CD4-positive, alpha-beta T cell treated with Interleukin-15 for 1 hour (primary cell): ENCODE measurements at places on chromosomes 2 and 18.

GRCh38 chr18:76544511-76545345, 49.7 kb upstream of the ZNF516 start:
- DNase-seq = no peak

- no peak for DNase-seq
These were observed 8.3 kb upstream of the GAL3ST2 start for GRCh38 chr2:241768251-241768711.

DNA sequence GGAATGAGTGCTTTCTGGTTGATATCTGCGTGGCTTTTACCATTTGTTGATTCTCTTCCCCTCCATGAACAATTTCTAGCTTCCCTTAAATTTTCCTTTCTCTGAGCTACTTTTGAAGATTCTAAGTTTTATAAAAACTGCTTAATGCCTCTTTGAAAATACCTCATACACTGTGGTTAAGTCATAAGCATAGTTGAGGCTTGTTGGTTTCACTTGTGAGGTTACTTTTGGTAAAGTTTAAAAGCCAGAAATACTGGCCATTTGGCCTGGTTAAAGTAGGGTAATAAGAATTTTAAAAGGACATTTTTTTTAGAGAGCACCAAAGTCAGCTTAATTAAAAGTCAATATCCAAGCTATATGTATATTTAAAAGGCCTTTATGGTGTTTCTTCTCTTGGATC, 21.3 kb upstream of the CAPN13 start:
- DNase-seq = no peak

DNA sequence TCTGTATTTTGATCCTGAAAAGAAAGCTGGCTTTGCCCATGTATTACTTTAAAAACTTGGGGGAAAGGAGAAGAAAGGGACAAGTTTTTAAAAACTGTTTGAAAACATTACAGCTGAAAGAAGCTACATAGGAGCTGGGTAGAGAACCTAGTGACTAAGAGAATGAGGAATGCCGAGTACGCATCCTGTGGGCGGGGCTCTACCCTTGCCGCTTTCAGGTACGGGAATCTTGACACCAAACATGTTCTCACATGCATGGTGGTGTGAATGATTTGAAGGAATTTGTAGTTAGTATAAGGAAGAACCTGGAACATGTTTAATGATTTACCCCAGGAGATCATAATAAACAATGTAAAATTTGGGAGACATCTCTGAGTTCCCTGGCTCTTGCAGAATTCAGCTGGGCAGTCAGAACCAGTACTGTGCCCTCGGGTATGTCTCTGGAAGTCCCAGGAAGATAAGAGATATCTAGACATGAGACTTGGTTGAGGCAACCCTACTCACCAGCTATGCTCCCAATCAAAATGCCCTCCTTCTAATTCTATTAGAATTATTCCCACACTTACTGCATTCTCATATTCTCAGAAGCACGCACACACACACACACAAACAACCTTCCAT, 16.5 kb upstream of the TGFA start:
- DNase-seq = no peak

DNA sequence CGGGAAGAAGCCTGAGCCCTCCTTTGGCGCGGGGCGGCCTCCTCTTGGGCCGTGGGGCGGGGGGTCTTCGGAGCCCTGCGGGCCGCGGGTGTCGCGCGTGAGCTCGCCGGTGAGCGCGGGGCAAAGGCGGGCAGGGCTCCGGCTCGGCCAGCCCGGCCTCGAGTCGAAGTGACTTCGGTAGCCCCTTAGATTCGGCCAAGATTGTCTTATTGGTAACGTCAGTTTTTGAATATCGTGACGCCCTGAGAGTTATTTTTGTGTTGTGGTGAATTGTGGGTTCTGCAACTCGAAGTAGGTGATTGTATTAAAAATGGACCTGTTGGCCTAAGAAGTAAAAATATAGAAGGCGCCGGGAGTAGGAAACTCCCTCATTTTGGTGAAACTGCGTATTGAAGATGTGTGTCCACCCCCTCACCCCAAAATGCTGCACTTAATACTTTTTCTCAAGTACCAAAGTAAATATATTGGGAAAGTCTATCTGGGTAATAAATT, 669 bp downstream of the MARCHF7 start:
- no peak for DNase-seq

GRCh38 chr2:18455236-18455862, 105.1 kb downstream of the RDH14 start:
- DNase-seq = no peak

DNA sequence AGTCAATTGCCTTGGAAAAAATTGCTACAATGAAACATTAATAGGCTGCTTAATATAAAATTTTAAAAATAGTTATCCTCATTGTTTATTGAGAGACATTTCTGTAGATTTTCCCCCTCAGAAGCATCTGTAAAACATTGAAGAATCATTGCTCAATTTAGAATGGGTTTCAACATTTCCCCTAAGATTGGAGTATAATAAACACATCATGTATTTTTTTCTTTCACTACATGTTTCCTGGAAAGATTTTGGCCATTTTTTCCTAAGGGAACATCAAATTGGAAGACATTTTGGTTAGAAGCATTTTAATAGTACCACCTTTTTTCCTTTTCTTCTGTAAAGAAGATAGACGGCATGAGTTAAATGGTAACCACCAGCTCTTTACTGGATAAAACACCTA, 443.2 kb upstream of the SPHKAP start:
- DNase-seq = no peak

- no peak for DNase-seq
These were observed 1.4 kb upstream of the SLC23A3 start for GRCh38 chr2:219171231-219171651.

DNA sequence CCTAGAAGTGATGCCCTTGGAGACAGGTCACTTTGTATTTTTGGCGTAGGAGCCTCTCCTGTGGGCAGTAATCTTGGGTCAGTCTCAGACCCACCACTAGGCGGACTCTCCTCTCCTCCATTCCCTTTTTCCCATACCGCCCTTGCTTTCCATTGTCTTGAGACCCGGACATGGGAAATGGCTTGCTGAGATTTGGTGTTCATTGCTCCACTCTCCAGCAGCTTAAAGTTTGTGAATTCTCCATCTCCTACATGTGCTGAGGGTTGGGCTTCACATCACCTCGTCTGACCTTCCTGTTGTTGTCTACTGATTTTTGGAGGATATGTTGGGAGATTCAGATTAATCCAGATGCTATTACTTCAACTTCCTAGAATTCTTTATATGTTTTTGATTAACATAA, 159.2 kb upstream of the RAB12 start:
- DNase-seq = no peak

DNA sequence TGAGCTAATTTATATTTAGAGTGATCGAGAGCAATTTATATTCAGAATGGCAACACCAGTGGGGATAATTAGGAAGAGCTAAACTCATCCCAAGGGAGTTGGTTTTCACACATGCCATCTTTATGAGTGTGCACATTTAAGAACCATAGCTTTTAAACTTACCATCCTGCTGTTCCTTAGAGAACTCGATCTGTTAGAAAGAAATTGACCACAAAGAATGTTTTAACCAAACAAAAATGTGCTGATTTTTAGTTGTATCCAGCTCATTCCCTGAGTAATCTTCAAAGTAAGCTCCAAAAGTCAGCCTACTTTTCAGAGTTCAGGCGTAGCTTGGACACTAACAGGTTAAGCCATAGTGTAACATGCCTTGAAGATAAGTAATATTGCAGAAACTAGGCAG, 12.6 kb downstream of the MYL1 start:
- no peak for DNase-seq

- no peak for DNase-seq
These were observed at the start of gene CFAP65 for GRCh38 chr2:219041252-219041651. CFAP65 (minus strand) TSS chr2:219041516; CDS start chr2:219039048, 2,468 bp downstream.

- no peak for DNase-seq
These were observed 7.7 kb upstream of the GPC1 start for GRCh38 chr2:240427729-240428128.

DNA sequence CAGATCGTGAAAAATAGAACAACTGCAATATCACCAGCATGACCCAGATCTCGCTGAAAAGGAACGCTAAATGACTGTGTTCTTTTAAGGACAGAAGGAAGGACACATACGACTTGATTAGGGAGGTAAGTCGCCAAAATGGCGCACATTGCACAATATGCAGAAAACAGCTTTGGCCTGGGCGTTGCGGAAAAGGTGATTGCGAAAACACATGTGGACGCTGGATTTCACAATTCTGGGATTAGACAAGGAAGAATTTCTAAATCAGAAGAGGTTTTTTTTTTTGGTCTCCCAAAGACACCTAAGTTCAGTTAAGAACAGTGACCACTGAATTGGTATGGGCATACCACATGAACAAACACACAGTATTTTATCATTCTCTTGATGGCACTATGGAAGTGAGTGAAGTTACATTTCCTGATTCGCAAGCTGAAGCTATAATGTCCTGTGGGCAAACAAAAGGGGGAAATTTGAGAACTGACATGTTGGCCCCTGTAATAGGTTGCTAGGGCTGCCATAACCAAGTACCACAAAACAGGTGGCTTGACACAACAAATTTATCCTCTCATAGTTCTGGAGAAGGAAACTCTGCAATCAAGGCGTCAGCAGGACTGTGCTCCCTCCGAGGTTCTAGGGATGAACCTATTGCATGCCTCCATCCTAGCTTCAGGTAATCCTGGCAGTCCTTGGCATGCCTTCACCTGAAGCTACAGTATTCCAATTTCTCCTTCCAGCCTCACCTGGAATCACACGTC, 25.8 kb upstream of the ERICH2 start:
- no peak for DNase-seq

GRCh38 chr2:170971071-170971470, 42.0 kb downstream of the GORASP2 start:
- DNase-seq = no peak

DNA sequence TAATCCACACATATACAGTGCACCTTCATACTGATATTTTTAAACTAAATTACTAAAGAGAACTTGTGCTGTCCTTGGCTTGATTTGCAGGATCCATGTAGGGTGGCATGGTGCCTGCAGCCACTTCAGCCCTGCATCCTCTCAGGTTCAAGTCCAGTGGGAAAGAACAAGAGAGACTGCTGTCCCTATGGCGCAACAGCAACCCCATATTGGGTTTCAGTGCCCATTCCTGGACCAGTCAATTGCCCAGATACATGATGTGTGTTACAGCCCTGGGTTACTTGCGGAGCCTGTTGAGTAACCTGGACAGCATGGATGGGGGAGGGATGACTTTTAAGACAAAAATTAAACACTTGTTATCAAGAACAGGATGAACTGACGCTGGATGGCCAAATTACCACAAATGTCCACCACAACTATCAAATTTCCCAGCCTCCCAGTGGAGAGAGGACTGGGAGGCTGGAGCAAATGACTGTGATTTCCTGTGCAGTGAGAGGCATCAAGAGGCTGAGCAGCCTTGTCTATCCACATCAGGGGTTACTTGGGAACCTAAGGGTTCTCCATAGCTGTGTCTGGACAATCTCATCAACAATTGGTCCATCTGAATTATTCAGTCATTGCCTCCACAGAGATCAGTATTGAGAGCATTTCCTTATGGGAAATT, 162.0 kb downstream of the CAPN13 start:
- no peak for DNase-seq

- no peak for DNase-seq
These were observed 52.2 kb upstream of the PTPRM start for GRCh38 chr18:7514796-7515440.

DNA sequence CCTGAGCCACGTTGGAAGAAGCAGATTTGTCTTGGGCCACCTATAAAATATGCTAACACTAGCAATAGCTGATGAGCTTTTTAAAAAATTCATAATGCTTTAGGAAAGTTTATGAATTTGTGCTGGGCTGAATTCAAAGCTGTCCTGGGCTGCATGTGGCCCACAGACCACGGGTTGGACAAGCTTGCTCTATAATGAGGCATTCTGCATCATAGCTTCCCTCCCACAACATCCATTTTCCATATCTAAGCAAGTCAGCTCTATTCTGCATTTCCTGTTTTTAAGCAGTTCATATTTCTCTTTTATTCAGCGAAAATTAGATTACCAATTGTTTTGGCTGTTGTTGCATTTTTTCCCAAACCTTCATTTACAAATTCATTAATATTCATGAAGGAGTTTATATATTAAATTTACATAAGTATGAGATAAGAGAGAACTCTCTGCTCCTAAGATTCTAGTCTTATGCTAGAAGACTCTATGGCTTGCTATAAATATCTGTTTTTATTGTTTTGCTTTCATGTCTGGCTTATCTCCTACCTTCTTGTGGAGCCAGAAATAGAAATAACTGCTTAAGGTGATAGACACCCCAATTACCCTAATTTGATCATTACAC, 114.5 kb upstream of the HNRNPA3 start:
- no peak for DNase-seq

- DNase-seq = no peak
These were observed 271.0 kb downstream of the NEDD4L start for GRCh38 chr18:58315041-58315440.

GRCh38 chr2:72984172-72984671, 66.9 kb downstream of the EMX1 start:
- DNase-seq = no peak
